ENCODE measurements at places on chromosomes 1 and 21.

GRCh38 chr1:232435729-232436128 lies 194.2 kb downstream of the SIPA1L2 start:
- peak; percentile 23 for DNase-seq

DNA sequence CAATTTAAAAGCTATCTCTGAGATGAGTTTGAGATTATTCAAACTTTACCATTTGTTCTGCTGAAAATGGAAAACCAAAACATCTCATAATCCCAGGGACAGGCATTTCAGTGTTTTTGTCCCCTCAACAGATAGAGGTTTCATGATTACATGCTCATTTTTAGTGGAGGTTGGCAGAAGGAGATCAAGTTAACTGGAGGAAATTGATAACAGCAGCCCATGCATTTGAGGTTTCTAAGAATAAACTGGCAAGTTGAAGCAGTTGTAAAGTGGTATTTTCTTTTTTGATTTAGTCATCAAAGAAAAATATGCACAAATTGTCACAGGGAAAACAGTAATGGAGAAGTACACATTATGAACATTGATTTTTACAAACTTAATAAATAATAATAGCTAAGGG lies 205.8 kb downstream of the PLA2G4A start:
- no peak for DNase-seq

DNA sequence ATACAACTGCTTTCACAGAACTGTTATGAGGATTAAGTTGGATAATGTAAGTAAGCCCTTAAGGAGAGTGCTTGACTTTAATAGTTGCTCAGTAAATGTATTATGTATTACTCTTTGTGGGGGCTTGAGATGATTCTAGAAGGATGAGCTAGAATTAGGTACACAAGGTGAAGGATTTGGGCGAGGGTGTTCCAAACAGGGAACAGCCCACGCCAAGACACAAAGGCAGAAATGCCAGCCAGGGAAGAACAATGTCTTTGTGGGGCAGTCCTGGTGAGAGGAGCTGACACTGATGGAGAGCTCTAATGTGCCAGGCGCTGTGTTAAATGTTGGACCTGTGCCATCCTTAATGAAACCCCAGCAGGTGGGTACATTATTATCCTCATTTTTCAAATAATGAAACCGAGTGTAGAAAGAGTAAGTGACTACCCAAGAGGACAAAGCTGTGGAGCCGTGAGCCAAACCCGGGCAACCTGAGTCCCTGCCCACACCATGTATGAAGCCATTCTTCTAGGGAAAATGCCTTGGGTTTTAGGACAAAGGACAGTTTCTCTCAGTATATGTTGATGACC lies 362.4 kb downstream of the HHAT start:
- DNase-seq = no peak

- DNase-seq = no peak
These were observed 631.6 kb upstream of the CAMK1G start for GRCh38 chr1:208951908-208952307.

DNA sequence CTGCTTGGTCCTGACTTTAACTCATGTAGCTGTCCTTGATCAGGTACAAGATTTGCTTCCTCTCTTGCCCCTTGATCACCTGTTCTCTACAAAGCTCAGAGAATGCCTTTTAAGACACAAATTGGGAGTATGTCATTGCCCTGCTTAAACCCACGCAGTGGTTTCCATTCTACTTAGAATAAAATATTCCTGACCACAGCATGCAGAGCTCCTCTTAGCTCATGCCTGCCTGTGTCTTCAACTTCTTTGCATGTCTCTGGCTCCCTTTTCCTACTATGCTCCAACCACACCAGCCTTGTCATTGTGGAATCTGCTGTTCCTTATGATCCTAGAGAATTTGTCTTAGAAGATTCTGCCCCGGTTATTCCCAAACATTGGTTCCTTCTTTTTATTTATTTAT lies 393.1 kb downstream of the RRAGC start:
- no peak for DNase-seq

DNA sequence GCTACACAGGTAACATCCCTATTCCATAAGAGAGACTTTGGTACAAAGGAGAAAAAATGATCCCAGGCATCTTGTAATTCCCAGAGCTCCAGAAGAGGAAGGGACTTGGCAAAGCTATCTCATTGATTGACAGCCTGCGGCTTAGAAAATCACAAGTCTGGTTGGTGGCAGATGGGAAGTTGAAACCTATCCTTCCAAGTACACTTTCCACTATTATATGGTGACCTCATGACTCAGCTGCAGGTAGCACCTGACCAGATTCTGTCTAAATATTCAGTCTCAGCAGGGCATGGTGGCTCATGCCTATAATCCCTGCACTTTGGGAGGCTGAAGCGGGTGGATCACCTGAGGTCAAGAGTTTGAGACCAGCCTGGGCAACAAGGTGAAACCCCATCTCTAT lies 89.9 kb downstream of the TIAM1 start:
- DNase-seq = no peak

GRCh38 chr1:176444286-176444685 lies 18.7 kb upstream of the PAPPA2 start:
- DNase-seq = no peak

DNA sequence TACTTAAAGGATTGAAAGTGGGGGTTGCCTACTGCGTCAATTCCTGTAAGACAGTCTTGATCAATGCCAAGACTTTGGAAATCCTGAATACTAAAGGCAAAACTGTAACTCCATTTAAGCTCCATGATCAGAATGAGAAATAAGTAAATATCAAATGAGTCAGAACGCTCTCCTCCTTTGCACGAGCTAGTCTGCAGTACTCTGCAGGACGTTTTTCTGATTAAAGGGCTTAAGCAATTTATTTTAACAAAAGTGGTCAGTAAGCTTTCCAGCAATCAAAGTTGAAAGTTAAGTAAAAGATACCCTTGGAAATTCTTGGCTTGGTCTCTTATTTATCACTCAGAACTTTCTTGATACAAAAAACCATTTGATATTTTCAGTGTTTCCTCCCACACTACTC lies 35.7 kb upstream of the ARHGAP29 start:
- DNase-seq = no peak

DNA sequence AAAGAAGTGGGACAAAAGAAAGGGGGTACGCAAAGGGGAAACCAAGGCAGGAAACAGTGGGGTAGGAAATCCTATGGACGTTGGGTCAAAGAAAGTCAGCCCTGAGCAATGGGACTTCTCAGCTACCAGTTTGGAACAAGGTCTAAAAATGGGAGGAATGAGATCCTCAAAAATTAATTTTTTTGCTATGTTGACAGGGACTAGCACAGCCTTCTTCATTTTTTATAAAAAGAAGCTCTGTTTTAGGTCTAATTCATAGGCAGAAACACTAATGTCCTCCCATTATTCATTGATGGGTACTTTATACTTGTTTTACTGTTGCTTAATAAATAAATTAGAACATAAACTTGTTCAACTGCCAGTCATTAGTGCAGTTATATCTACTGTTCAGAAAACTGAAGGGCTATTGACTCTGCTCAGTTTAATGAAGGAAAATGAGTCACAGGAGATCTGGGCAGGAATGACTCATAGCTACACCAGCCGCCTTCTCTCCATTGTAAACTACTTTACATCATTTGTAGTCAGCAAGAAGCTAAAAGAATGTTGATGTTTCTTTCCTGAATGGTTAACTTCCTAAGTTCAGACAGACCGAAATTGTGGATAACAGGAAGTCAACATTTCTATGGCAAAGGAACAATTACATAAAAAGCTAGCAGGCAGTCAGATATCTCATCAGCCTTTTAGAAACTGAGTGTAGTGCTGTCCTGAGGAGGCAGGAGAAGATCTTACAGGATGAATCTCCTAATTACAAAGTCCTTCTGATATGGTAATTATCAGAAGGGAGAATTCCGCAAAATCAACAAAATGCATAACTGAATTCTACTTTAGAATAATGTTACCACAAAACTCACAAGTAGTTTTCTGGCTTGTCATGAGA lies 356.4 kb upstream of the PKN2 start:
- DNase-seq = peak; percentile 63

GRCh38 chr1:150537732-150538684 lies 11.2 kb upstream of the ADAMTSL4 start:
- DNase-seq = peak; percentile 55

DNA sequence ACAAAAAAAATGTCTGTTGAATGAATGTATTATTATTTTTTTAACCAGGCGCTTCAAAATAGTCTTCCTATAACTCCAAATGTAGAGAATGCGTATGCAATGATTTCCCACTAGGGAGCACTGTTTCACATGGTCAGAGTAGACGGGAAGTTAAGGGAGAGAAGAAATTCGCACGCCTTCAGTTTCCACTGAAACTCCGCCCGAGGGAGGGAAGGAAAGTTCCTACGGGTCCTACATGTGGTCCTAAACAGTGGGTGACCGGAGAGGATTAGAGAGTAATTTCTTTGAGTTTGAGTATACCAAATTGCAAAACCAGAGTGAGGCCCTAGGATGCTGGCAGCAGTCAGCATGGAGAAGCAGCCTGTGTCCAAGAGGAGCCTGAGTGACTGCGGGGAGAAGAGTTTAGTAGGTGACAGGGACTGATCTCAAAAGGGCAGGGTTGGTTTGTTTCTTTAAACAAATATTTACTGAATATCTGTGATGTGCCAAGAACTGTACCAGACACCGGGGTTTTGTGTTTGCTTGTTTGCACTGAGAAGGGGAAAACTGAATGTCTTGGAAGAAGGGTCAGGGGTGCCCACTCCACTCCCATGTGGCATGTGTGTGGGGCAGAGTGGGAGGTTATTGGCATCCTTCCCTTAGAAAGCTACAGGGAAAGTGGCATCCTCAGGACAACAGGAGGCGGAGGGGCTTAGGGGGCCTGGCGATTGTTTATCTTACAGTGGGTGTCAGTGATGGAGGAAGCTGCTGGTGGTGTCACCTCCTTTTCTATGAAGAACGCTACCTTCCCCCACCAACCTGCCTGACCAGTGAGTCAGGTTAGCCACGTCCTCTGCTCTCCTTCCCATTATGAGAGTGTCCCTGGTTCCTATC lies 22.8 kb downstream of the RNU5D-1 start:
- DNase-seq = no peak

- no peak for DNase-seq
These were observed 316.1 kb downstream of the AJAP1 start for GRCh38 chr1:4970532-4970931.

GRCh38 chr21:35563885-35564451 lies 496.4 kb downstream of the SETD4 start:
- peak; percentile 84 for DNase-seq

- DNase-seq = no peak
These were observed 44.9 kb downstream of the GLIS1 start for GRCh38 chr1:53693773-53694717.

- DNase-seq = no peak
These were observed 2.1 kb downstream of the SIPA1L2 start for GRCh38 chr1:232627645-232628334.

DNA sequence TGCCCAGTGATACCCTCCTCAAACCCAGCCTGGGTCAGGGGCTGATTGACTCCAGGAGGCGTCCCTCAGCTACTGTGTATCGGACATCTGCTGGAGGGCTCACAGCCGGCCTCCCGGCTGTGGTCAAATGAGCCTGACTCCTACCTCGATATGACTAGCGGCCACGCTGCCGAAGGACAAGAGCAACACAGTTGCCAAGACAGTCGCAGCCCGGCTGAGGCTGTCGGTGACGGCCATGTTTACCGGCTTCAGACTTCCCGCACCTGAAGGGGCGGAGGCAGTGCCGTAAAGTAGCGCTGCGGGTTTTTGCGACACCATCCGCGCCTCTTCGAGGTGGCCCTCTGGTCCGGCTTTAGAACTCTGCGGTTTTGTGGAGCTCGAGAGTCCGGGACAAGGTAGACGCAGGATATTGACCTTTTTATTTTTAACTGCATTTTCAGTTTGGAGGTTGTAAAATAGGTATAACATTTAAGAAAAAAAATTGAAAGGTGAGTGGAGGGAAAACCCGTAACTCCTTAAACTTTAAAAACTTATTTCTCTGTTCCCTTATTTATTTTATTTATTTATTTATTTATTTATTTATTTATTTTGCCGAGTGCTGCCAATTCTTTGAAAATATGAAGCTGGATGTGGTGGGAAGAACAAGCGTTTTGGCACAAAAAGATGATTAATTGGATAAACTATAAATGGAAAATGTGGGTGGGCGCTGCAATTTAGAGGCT lies at the start of gene PIGK:
Gene PIGK (minus strand): TSS at position 265 of the 722 bp plus-strand sequence. CDS start 28 bp downstream, at position 237.
- peak; percentile 81 for DNase-seq

- no peak for DNase-seq
These were observed 253.1 kb downstream of the OMA1 start for GRCh38 chr1:58293388-58293787.

- DNase-seq = no peak
These were observed 351.5 kb upstream of the ZP4 start for GRCh38 chr1:238242181-238242580.

DNA sequence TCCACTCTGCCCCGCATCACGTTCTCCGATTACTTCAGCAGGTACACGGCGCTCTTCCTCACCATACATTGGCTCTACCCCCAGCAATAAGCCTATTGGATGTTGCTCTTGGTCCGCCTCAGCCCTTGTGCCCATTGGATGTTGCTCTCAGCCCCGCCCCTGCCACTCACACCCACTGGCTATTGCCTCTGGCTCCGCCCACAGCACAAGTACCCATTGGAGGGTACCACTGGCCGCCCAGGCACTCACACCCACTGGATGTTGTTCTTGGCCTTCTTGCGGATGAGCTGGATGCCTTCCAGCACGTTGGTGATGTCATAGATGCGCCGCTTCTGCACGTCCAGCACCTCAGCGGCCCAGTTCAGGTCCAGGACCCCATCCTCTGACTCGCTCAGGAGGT lies 9.4 kb downstream of the E2F2 start:
- no peak for DNase-seq

GRCh38 chr1:9746211-9746610 lies 77.6 kb downstream of the CLSTN1 start:
- DNase-seq = no peak

DNA sequence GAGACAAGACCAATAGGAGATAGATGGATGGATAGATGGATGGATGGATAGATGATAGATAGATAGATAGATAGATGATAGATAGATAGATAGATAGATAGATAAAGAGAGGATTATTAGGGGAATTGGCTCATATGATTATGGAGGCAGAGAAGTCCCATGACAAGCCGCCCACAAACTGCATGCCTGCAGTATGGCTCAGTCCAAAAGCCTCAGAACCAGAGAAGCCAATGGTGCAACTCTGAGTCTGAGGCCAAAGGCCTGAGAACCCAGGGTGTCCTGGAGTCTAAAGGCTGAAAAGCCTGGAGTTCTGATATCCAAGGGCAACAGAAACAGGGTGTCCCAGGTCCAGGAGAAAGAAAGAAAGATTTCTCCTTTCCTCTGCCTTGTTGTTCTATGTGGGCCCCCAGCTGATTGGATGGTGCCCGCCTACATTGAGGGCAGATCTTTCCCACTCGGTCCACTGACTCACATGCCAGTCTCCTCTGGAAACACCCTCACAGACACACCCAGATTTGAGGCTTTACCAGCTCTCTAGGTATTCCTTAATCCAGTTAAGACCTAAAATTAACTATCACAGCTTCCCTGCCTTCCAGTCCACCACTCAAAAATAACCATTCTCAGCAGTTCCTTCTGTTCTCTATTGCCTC lies 39.6 kb upstream of the IRF2BP2 start:
- no peak for DNase-seq

- DNase-seq = peak; percentile 54
These were observed 98.5 kb downstream of the LMX1A start for GRCh38 chr1:165257969-165258459.

- no peak for DNase-seq
These were observed 44.8 kb downstream of the IRF2BP2 start for GRCh38 chr1:234565132-234565531.

GRCh38 chr1:73627723-73628122 lies 570.3 kb downstream of the LRRIQ3 start:
- DNase-seq = no peak
